ENCODE measurements at places on chromosomes 7 and 10.
A peak's percentile ranks its signal among the peaks of the same experiment; 100 is the strongest.

- peak; percentile 44 for DNase-seq
These were observed 61.0 kb upstream of the TMEM248 start for GRCh38 chr7:66859794-66860645.

DNA sequence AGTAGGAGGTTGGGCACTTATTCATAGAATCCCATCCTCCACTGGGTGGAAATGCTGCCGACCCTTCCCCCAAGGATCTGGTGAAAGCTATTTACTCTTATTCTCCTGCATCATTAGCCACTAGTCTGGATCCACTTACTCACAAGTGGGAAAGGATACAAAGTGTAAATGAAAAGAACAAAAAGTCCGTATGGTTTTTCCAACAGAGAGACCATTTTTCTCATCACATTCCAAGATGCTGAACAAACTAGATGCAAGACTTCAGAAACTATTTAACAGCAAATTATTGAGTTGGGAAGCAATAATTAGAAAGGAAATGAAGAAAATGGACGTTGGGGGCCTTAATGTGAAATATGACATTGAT lies 242.4 kb upstream of the GLI3 start:
- no peak for DNase-seq

DNA sequence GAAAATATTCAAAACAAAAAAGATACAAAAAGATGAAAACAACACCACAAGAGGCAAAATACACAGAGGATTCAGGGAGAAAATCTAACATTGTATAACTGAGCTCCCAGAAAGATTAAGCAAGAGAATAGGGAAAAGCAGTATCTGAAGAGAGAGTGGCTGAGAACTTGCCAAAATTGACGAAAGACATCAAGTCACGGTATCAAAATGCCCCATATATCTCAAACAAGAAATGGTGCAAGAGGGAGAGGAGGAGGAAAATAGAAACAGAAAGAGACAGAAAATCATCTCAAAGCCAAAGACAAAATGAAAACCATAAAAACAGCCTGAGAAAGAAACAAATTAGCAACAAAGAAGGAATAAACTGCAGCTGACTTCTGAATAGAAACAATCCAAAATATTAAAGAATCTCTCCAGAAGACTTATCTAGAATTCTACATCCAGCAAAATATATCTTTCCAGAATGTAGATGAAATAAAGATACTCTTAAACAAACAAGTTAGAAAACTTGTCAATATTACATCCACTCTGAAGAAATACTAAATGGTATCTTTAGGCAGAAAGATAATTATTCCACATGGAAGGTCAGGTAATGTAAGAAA lies 5.5 kb downstream of the USP6NL start:
- no peak for DNase-seq

DNA sequence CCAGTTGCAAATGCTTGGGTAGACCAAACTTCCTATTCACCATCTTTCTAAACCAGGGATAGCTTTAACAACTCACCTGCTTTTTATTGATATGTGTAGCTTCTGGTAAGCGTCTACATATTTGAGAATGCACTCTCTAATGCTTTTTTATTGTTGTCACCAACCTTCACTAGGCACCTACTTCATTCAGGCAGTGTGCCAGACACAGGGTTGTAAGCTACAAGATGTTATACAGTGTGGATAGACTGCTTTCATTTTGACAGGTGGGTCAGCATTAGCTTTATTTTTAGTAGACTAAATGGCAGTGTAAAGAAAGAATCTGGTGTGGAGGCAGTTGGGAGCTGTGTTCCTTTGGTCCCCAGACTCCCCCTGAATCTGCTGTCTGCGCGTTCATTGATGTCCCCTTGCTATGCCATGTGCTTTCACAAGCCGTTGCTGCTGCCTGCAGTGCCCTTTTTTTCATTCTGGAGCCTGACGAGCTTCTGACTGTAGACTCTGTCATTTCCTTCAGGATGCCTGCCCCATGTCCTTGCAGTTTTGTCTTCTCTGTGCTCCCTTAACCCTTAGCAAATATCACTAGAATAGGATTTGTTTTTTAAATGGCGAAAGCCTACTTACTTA lies 32.1 kb downstream of the NRF1 start:
- DNase-seq: no peak

GRCh38 chr7:100545360-100546128 lies 6.5 kb downstream of the AGFG2 start:
- peak; percentile 72 for DNase-seq

- DNase-seq: no peak
These were observed 18.4 kb downstream of the NKX2-3 start for GRCh38 chr10:99551158-99551557.

GRCh38 chr7:156722043-156722826 lies 81.7 kb downstream of the RNF32 start:
- no peak for DNase-seq

GRCh38 chr10:19872504-19873271 lies 56.5 kb downstream of the PLXDC2 start:
- DNase-seq: no peak

DNA sequence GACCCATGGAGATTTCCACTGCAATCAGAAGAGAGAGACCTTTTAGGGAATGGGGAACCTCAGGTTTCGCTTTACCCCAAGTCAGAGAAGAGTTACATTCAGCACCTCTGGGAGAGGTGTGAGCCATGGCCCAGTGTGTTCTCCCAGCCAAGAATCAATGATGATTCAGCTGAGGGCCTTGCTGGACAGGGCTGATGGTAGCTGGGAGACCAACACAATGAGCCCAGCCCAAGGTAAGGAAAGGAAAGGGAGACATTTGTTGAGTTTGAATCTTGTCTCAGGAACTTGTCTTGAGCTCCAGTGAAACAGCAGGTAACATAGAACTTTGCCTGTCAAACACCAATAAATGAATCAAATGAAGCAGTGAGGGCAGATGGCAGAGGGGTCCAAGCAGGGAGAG lies 14.0 kb upstream of the PPIA start:
- no peak for DNase-seq

- no peak for DNase-seq
These were observed 646.4 kb downstream of the GRM8 start for GRCh38 chr7:126606331-126606730.

DNA sequence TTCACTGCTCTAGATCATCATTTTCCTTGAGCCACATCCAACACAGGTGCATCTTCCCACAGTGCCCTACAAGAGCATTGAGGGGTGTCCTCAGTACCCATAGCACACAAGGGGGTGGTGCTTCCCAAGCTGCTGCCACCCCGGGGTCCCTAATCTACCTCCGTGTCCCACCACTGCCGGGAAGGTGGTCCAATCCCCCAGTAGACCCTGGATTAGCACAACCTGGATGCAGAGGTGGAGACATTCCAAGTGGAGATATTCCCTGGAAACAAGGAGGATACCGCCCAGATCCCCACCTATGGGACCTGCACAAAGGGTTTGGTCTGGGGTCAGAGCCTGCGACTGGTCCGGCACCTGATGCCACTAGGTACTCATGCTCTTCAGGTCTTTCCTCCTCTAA lies 284.8 kb upstream of the PPP2R2D start:
- no peak for DNase-seq

DNA sequence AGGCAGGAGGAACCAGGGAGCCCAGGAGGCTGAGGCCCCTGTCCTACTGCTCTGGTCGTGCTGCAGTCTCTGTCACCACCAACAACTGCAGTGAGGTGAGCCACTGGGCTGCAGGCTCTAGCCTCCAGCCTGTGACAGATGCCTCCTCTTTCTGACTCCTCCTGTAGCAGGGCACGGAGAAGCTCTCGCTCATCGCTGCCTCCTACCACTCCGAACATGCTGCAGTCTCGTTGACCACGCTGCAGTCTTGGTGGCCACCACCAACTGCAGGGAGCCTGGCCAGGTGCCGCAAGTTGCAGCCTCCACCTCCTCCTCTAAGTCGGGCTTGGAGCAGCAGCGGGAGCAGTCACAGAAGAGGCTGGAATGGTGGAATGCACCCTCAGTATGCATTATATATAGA lies 22.1 kb upstream of the VOPP1 start:
- DNase-seq: no peak

DNA sequence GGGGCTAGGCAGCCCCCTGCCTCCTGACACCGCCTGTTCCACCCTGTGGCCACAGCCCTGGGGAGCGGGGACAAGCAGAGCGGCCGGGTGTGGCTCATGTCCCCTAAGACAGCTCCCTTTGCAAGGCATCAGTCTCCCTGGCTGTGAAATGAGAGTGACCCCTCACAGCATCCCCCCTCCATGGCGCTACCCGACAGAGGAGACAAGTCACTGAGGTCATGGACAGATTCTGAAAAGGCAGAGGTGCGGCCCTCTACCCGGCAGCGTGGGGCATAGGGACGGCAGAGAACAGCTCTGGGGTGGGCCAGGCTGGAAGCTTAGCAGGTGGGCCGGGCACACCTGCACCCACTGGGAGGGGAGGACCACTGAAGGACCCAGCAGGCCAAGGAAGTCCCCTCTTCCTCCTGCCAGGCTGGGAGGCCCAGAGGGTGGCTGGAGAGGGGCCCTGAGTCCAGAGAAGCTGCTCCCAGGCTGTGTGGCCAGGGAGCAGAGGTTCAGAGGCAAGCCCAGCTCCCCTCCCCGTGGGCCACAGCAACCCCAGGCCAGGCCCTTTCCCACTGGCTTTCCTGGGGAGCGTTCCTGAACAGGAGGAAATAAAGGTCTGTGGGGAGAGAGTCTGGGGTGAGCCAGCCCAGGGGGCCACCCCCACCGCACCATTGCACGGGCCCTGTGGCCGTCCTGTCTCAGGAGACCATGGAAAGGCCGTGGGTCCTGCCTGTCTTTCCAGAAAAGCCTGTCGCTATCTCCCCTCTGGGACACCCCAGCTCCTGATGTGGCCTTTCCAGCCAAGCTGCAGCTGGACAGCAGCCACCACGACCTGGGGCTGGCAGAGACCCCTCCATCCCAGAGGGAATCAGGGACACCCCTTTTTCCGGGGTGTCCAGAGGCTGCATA lies 1.7 kb downstream of the ADAP1 start:
- DNase-seq: no peak

DNA sequence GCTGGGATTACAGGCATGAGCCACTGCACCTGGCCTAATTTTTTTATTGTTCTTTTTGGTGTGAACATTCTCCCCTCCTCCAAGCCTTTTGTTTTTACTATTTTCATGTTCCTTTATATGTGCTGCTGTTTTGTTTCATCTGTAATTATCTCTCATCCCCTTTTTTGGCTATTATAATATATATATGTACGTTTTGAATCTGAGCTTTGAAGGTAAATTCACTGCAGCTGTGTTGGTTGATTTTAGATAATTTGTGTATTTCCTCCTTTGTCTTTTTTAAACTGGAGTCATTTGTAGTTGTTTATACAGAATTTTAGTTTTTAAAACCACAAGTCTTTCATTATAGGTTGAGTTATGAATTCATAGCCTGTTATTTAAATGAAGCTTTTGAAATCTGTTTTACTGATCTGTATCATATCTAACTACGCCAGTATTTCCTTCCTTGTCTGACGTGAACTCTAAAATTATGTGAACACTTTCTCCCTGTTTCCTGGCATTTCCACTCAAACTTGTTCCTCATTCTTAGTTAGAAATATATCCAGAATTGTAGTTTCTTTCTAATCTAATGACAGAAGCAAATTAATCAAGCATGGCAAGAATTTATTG lies 54.9 kb downstream of the PTEN start:
- no peak for DNase-seq

GRCh38 chr7:142670511-142670910 lies 78.8 kb upstream of the PRSS1 start:
- peak; percentile 38 for DNase-seq

DNA sequence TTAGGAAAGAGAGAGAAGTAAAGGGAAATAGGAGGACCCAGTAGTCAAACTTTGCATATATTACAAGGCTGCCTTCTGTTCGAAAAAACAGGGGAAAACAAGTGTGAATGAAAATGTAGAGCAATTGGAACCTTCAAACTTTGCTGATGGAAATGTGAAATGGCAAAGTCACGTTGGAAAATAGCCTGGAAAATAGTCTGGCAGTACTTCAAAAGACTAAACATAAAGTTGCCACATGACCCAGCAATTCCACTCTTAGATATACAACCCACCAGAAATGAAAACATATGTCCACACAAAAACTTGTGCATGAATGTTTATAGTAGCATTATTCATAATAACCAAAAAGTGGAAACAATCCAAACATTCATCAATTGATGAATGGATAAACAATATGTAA lies 78.6 kb upstream of the IFRD1 start:
- no peak for DNase-seq

GRCh38 chr7:1785839-1786238 lies 115.8 kb downstream of the ELFN1 start:
- no peak for DNase-seq

GRCh38 chr7:92631850-92632487 lies 41.8 kb upstream of the FAM133B start:
- DNase-seq: no peak

- DNase-seq: no peak
These were observed 18.2 kb downstream of the COL17A1 start for GRCh38 chr10:104067525-104067924.

- no peak for DNase-seq
These were observed 35.7 kb upstream of the ATXN7L1 start for GRCh38 chr7:105911961-105912575.

DNA sequence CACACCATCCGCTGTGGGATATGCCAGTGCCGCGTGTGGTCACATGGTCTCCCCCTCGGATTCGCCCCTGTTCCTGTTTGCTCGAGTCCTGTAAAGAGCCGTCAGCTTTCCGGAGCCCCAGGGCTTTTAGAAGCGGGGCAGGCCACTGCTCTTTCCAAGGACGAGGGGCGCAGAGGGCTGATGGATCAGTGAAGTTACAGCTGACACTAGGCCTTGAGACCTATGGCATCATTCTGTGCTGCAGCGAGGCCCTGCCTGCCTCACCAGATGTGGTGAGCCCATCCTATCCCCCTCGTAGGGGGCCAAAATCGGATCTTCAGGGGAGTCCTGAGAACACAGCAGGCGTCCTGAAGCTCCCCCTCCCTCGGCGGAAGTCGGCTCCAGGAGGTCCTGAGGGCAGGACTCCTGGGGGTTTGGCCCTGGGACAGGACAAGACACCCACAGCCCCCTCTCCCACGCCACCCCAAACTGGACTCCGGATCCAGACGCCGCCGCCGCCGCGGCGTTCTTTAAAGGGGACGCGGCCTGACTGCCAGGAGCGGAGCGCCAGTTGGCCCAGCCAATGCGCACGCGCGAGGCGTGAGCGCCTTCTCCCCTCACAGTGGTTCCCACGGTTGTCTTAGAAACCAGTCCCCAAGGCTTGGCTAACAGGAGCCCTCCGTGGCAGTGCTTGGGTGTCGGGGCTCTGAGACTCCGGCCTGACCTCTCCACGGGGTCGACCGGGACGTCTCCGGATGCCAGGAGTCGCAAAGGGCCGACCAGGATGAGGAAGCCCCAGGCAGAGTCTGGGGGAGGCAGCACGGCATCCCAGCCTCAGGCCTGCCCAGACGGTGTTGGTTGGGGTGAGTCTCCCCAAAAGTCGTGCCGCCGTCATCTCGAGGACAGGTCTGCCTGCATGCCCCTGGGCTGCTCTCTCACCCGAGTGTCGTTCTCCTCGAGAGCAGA lies 371.7 kb downstream of the ZNF716 start:
- no peak for DNase-seq

Data from CD4-positive, alpha-beta T cell treated with Interleukin-6 for 4 hours (primary cell).